Stimulated activated CD8-positive, alpha-beta memory T cell treated with anti-CD3 and anti-CD28 coated beads, Interleukin-2, amount 100 ng/mL, for 1 hour (primary cell): ENCODE measurements at places on chromosomes 7 and 10.

GRCh38 chr10:80462981-80463741 is 9.1 kb downstream of the TSPAN14 start:
- no peak for DNase-seq

DNA sequence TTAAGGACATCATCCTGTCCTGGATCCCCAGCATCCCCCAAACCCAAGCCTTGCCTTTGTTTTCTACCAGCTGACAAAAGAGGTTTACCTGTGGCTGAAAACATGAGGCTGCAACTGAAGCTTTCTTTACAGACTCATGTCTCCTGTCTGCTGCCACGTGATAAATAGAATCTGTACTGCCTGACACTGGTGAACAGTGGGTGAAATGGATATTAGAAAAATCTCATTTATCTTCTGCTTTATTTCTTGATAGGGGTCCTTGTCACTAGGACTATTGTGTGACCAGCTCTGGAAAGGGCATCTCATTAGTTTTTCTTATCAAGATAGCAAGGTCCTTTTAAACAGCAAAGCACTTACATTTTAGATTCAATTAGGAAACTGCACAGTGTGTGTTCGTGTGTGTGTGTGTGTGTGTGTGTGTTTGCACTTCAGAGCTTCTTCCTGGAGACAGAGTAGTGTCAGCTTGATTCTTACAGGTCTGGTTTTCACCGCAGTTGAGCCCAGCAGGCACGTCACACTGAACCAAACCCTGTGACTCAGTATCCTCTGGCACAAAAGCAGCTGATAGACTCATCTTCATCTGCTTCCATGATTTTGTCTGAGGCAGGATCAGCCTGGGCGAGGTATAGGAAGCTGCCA is 373.5 kb upstream of the CELF2 start:
- DNase-seq: no peak

DNA sequence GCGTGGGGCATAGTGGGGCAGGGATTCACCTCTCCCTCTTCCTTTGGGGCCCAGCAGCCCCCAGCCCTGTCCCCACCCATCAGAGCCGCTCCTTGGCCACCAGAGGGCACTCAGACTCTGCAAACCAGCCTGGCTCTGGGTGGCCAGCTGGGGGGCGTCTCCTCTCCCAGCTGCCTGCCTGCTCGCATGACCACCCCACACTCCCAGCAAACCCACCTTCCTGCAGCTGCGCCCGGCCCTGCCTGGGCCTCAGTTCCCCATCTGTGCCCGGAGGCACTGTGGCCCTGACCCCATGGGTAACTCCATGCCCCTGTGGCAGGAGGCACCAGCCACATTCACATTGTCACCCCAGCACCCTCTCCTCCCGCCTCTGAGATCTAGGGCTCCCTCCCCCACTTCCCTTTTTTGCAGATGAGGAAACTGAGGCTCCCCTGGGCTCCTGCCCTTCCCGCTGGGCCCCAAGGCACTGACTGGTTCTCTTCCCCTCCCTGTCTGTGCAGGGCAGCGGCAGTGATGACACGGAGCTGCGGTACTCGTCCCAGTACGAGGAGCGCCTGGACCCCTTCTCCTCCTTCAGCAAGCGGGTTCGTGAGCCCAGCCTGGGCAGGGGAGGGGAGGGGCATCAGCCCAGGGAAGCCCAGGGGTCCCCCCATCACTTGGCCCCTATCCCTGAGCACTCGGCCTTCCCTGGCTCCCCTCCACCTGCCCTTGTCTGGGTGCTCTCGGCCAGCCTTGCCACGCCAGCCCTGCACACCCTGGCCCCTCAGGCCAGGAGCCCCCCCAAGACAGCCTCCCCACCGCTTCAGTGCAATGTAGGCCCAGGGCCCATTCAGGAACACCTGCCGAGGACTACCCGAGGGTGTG is 6.9 kb upstream of the SH2B2 start:
- DNase-seq: no peak

DNA sequence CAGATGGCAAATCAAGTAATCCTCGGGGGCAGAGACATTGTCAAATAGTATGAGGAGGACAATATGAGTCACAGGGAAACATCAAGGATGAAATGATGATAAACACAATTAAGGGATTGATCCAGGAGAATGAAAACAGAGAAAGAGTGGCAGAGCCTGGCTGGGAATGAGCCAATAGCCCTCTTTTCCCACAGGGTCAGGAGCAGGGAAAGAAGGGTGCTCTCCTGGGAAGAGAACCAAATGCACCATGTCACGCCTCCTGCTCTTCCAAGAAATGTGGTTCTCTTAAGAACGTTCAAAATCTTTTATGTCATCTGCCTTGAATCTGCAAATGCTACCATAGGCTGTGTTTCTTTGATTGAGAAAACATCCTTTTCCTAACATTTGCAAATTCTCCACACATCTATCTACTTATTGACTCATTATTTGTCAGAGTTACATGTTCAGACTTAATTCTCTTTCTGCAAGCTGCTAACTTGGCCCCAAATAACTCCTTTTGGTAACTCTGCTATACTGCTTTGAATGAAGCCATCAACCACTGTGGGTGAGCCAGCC is 50.6 kb downstream of the HIPK2 start:
- DNase-seq: no peak

- no peak for DNase-seq
These were observed 368.8 kb downstream of the ADRA2A start for GRCh38 chr10:111445667-111446066.

DNA sequence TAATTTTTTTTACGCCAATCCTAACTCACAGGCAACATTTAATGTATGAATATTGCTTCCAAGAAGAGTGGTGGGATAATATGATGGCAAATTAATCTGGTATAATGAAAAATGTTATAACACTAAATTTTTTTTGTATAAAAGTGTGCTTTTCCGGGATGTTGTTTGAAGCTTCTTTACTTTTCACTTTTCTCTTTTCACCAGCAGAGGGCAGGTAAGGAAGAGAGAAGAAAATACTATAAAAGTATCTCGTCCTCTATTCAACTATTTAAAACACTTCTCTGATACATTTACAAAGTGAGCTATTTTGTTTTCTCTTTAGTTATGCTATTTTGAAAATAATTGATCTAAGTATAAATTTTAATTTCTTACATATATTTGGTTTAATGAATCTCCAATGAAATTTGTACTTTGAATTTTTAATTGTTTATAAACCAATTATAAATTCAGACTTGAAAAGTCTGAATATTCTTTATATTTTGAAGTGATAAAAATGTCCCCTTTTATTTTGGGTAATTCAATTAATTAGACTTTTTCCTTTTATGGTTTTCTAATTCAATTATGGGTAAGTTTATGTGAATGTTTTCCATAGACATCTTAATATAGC is 20.7 kb upstream of the CFTR start:
- no peak for DNase-seq

DNA sequence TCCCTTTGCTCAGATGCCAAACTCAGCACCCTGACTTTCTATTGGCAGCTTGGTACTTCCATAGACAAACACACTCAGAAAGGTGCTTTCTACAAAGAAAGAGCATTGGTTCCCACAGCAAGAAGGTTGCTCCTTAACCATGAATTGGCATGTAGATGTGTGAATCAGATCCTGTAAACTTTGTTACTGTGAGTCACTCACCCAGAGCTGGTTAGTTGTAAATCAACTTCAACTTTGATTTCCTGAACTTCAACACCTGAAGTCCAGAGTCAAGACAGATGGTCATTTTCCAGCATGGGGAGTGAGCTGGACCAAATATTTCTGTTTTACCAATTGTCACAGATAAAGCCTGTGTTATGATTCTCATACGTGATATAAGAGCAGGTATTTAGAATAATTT is 797.2 kb downstream of the TNS3 start:
- DNase-seq: no peak

- DNase-seq: no peak
These were observed 101.5 kb downstream of the STK31 start for GRCh38 chr7:23811540-23811939.

DNA sequence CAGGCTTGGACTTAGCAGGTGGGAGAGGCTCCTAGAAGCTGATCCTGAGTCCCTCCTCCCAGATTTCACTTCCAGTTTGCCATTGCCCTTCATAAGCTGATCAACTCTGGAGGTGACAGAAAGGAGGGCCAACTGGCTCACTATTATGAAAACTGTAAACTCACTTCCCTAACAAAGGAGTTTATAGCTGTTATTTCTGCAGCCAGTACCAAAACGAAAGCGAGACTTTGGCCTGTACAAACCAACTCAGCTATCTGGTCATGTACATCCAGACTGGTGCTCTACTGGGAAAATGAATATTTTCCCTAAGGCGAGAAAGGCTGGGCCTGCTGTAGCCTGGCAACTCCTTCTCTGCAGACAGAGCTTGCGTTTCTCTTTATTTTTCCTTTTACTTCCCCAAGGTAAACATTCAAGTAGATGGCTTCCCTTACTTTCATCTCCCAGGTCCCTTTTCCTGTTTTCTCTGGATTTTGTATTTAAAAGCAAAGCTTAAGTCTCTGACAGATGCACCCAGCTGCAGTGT is 54.7 kb downstream of the GALNT17 start:
- no peak for DNase-seq

DNA sequence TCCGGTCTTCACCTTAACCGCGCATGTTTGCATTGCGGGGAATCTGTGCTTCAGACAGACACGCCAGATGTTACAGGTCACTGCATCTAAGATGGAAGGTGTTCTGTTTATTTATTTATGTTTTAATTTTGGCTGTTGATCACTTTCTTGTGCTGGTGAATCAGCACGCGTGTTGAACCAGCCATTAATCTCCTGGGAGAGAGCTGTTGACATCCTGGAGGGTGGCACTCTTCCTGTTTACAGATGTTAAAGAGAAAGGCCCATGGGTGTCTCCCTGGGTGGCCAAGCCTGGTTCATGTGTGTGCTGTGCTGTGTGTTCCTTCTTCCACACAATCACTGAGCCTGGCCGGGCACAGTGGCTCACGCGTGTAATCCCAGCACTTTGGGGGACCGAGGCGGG is 355.3 kb downstream of the PAXIP1 start:
- no peak for DNase-seq

DNA sequence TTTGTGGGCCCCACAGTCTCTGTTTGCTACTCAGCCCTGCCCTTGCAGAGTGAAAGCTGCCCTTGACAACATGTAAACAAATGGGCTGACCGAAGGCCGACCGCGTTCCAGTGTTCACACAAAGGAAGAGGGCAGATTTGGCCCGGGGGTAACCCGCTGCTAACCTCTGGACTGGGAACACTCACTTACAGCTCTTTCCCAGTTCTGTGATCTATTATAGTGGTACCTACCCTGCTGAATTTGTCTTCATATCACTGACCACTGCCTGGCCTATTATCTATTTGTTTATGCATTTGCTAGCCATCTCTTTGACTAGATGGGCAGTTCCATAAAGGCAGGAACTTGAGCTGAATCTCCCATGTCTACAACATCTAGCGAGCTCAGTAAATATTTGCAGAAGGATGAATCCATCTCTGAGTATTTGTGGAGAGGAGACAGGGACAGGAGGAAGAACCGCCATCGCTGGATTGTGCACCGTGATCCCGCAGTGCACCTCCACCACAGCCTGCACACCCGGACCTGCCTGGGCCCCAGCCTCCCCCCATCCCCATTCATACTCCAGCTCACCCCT is 15.2 kb downstream of the SLC29A3 start:
- DNase-seq: no peak

DNA sequence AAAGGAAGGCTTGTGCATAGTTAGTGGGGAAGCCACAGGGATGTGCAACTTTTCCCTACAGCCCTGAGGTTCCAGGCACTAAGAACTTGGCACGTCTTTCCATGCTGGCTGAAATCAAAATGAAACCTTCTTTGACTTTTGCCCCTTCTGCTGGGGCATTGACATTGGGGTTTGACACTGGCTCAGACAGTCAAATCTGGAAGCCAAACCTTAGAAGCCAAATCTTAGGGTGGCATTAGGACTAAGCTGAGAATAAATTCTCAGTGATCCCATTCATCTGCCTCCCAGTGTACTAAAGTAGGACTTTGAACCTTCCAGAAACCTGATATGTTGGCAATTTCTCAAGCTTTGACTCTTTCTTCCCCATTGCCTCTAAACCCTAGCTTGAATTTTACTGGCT is 31.3 kb upstream of the INSYN2A start:
- DNase-seq: no peak

GRCh38 chr10:112624546-112625048 is 177.6 kb downstream of the VTI1A start:
- no peak for DNase-seq

GRCh38 chr10:27328946-27329345 is 88.3 kb upstream of the ACBD5 start:
- DNase-seq: no peak

DNA sequence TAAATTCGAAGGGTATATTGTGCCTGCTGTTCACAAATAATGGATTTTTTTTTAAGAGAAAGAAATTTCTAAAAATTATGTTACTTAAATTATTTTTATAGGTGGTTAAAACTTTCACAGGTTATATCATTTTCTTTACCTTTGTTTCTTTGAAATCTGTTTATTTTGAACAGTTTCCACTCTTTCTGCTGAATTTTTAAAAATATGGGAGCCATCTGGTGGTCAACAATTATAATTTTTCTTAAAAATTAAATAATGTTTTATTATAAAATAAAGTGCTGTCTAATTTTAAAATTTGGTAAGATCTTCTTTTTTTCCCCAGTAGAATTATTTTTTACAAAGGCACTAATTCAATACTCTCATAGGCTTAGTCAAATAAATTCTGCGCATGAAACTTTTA is 263.9 kb downstream of the ETV1 start:
- no peak for DNase-seq

GRCh38 chr10:1631282-1631681 is 106.0 kb downstream of the ADARB2 start:
- DNase-seq: no peak

DNA sequence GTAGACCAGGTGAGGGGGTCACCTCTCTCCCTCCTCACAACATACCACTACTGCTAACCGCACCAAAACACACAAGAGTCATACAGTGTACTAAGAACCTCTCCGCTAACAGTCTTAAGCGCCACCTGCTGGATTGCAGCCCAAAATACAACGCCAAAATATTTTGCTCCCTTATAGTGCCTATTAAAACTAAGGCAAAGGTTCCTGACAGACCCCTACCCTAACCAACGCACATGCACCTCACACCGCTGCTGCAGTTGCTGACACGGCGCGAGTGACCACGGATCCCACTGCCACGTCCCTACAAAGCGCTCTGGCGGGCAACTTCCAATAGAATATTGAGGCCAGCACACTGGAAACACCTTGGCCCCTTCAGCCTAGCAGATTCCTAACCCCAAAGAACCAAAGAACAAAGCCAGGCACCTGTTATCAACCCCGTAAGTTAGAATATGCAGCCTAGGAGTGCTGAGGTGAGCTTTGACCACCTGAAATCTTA is 563.6 kb upstream of the SEMA3D start:
- DNase-seq: no peak

GRCh38 chr10:43177595-43177994 is 39.4 kb downstream of the CSGALNACT2 start:
- DNase-seq: no peak

DNA sequence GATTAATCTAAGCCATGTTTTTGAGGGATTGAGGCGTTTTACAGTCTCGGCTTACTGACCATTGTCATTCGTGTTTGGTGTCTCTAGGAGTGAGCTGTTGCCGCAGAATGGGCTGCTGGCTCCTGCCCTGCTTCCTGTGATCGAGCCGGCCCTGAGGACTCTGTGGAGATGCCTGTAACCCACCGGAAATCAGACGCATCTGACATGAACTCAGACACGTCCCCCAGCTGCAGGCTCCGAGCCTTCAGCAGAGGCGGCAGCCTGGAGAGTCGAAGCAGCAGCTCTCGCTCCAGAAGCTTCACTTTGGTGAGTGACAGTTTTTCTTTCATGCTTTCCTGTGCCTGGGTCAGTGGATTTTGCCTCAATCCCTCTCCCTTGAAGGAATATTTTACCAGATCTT is 28.8 kb downstream of the PROSER2 start:
- no peak for DNase-seq

- peak; percentile 14 for DNase-seq
These were observed 29.8 kb upstream of the PURB start for GRCh38 chr7:44914992-44915607.
